ENCODE measurements at places on chromosomes 6 and 20. TPM values are rescaled to one million over a fixed set of nuclear protein-coding genes. Genes with fewer than 3 reads are reported as not detected.

The XKR7 gene
- 0.29 TPM for total RNA-seq

The APCDD1L gene
- total RNA-seq = not detected

GRCh38 chr6:118869894-118870589, 23.9 kb upstream of the ASF1A start:
- H3K27ac ChIP-seq = no peak overlapping the region
- no peaks in the 10 kb centered on the region for H3K4me1 ChIP-seq
- DNase-seq = no peak
- peaks cover 44% of the 10 kb centered on the region for H3K36me3 ChIP-seq
- no peak overlapping the region for H3K4me3 ChIP-seq

GRCh38 chr20:23727016-23727415, 23.7 kb downstream of the CST1 start:
- no peak overlapping the region for H3K27ac ChIP-seq
- DNase-seq = no peak

GRCh38 chr20:37579106-37579505, 51.4 kb upstream of the BLCAP start:
- H3K4me3 ChIP-seq = no peak overlapping the region
- H3K4me1 ChIP-seq = no peaks in the 10 kb centered on the region
- no peaks in the 10 kb centered on the region for H3K36me3 ChIP-seq
- no peak for DNase-seq
- no peak overlapping the region for H3K27ac ChIP-seq

GRCh38 chr6:125273965-125274364, 27.8 kb downstream of the HDDC2 start:
- H3K27ac ChIP-seq = no peak overlapping the region
- no peak for DNase-seq
- H3K27me3 ChIP-seq = no peaks in the 10 kb centered on the region

- H3K4me1 ChIP-seq = peaks cover 9% of the 10 kb centered on the region
- DNase-seq = no peak
- H3K27ac ChIP-seq = no peak overlapping the region
Measured at GRCh38 chr6:124868481-124868880, 93.8 kb upstream of the RNF217 start.

- H3K27me3 ChIP-seq = no peaks in the 10 kb centered on the region
- H3K27ac ChIP-seq = no peak overlapping the region
- no peak overlapping the region for H3K4me3 ChIP-seq
Measured at GRCh38 chr20:17852323-17852722, 116.3 kb downstream of the SNX5 start.

GRCh38 chr20:1301031-1301529, 27.9 kb downstream of the SDCBP2 start:
- no peak for DNase-seq
- no peak overlapping the region for H3K27ac ChIP-seq
- no peaks in the 10 kb centered on the region for H3K36me3 ChIP-seq
- H3K4me1 ChIP-seq = no peaks in the 10 kb centered on the region
- no peak overlapping the region for H3K4me3 ChIP-seq

- H3K4me1 ChIP-seq = no peaks in the 10 kb centered on the region
- H3K27ac ChIP-seq = no peak overlapping the region
- H3K36me3 ChIP-seq = peaks cover 11% of the 10 kb centered on the region
- no peaks in the 10 kb centered on the region for H3K27me3 ChIP-seq
- H3K4me3 ChIP-seq = no peak overlapping the region
Measured at GRCh38 chr6:41996997-41997396, 53.3 kb upstream of the TAF8 start.

GRCh38 chr6:154878871-154879491, 116.1 kb upstream of the TIAM2 start:
- H3K4me1 ChIP-seq = peaks cover 23% of the 10 kb centered on the region
- no peak overlapping the region for H3K27ac ChIP-seq
- no peak overlapping the region for H3K4me3 ChIP-seq
- H3K27me3 ChIP-seq = no peaks in the 10 kb centered on the region
- DNase-seq = no peak
- H3K36me3 ChIP-seq = peaks cover 9% of the 10 kb centered on the region

DNA sequence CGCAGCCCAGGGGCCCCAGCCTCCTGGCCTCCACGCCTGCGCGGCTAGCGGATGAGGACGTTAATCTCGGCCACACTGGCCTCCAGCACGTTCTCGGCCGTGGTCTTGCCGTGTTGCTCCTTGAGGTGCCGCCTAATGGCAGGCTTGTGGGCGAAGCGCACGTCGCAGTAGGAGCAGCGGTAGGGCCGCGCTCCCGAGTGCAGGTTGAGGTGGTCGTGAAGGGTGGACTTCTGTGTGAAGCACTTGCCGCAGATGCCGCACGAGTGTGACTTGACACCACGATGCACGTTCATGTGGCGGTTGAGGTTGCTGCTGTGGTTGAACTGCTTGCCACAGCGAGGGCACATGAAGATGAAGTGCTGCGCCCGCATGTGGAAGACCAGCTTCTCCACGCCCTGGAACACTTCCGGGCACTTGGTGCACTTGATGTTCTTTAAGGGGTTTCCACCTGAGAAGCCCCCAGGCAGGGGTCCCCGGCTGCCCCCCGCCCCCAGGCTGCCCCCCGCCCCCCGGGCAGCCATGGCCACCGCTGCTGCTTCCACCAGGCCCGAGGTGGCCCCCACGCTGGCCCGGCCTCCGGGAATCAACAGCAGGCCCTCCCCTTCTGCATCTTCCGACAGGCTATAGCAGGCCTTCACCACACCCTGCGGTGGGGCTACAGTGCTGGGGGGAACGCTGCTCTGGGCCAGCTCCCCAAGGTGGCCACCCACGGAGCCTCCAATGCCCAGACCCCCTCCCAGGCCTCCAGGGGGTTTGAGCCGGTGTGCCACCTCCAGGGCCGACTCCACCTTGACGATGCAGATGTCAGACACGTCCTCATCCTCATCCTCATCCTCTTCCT, 1.8 kb downstream of the ZBTB12 start:
- H3K4me3 ChIP-seq = peak overlapping the region; percentile 68
- no peak for DNase-seq
- peaks cover 38% of the 10 kb centered on the region for H3K4me1 ChIP-seq
- H3K27ac ChIP-seq = no peak overlapping the region

- DNase-seq = no peak
- peaks cover 50% of the 10 kb centered on the region for H3K4me1 ChIP-seq
- peak overlapping the region; percentile 26 for H3K27ac ChIP-seq
- H3K4me3 ChIP-seq = no peak overlapping the region
Measured at GRCh38 chr6:110095935-110096334, 83.5 kb downstream of the WASF1 start.

- no peak overlapping the region for H3K4me3 ChIP-seq
- no peaks in the 10 kb centered on the region for H3K4me1 ChIP-seq
- H3K36me3 ChIP-seq = peaks cover 5% of the 10 kb centered on the region
- H3K27ac ChIP-seq = no peak overlapping the region
Measured at GRCh38 chr6:130526466-130526865, 160.6 kb downstream of the TMEM200A start.

GRCh38 chr6:45002390-45003105, 325.6 kb upstream of the RUNX2 start:
- H3K27me3 ChIP-seq = no peaks in the 10 kb centered on the region
- H3K27ac ChIP-seq = no peak overlapping the region
- peaks cover 8% of the 10 kb centered on the region for H3K36me3 ChIP-seq
- no peaks in the 10 kb centered on the region for H3K4me1 ChIP-seq
- no peak overlapping the region for H3K4me3 ChIP-seq
